ENCODE measurements at places on chromosomes 3 and 15.

DNA sequence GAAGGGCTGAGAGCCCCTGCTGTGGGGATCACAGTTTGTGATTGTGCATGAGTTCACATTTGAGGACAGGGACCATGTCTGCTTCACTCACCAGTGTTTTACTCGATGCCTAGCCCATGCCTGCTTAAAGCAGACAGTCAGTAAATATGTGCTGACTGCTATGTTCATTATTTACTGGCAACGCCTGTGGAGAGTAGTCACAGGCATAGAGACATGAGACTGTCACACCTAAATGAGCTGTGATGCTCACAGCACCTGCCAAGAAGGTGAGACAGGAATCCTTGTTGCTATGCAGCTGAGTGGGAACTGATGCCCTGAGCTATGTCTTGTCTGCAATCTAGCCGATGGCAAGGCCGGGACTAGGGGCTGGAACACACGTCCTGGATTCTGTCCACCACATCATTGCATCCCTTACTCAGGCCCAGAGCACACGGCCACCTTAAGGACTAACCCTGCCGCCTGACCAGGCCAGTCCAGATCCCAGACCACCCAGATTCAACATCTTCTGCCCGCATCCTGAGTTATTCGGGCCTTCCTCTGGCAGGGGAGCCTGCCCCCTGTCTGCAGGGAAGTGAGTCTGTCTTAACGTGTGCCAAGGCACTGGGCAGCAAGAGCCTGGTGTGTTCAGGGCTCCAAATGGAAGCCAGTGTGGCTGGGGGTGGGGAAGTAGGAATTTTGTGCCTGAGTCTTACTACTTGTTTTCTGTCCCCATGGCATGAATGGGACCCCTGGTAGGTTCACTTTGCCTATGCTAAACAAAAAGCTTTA lies 44.8 kb downstream of the FGD5 start:
- no peak for DNase-seq

DNA sequence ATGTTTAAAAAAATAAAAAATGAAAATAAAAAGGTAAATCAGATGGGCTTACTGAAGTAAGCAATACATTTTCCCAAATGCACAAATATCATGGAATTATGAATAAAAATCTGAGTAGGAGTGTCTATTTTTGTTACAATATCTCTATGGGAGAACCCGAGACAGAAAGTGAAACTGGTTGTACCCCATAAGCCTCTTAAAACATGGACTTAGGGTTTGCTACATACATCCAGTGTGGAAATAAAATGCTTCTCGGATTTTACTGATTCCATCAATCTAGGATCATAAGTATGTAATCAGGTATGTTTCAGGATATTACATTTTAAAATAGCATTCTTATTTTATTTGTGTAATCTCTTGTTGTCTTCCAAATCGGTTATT lies 177.8 kb upstream of the CDIN1 start:
- DNase-seq = no peak

- no peak for DNase-seq
Observed at GRCh38 chr15:94297558-94297957, 66.2 kb downstream of the MCTP2 start.

DNA sequence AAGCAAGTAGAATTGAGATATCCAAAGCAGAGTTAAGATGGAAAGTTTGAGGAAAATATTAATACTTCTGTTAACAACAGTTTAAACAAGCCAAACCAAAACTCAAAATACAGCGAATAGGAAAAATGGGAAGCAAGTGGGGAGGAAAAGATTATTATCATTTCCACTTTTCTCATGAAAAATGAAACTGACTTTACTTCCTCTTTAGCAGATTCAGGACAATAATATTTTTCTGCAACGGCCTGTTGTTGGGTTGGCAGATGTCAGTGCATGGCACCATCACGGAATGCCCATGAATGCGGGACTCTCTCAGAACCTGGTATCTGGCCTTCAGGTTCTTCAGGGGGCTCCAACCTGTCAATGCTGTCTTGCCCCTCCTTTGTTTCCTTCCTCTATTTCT lies 11.1 kb downstream of the ANKUB1 start:
- no peak for DNase-seq

GRCh38 chr3:21888656-21889055 lies 137.6 kb upstream of the ZNF385D start:
- DNase-seq = no peak

GRCh38 chr3:187871848-187872247 lies 126.6 kb upstream of the BCL6 start:
- DNase-seq = no peak

- no peak for DNase-seq
Observed at GRCh38 chr15:72334842-72335241, 14.9 kb upstream of the CELF6 start.

GRCh38 chr3:107981471-107982111 lies 109.2 kb downstream of the CD47 start:
- DNase-seq = no peak

DNA sequence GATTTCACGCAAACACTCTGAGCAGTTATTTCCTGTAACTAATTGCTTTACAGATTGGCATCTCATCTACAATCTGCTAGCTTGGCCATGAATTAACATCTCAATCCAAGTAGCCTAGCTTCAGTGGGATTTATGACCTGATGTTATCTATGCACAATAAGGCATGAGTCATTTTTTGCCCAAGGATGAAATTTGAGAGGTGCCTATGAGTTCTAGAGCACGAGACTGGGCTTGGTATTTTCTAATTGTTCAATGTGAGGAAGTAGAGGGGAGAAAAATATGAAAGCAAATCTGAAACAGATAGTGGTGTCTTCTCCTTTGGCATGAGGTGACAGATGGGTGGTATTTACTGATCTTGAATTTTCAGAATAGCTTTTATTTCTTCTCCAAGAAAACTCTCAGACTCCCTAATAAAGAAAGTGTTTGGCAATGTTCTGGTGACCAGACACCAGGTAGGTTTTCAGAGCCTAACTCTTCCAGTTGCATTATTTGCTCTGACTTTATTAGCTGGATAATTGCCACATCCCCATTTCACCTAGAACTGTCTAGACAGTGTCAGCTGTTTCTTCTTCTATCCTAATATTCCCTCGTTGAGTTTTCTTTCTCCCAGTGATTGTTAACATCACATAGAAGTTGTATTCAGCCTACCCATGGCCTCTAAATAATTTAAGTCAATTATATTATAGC lies 301.0 kb upstream of the UMPS start:
- DNase-seq = no peak

- no peak for DNase-seq
Observed at GRCh38 chr3:134143828-134144401, 106.7 kb downstream of the RYK start.

DNA sequence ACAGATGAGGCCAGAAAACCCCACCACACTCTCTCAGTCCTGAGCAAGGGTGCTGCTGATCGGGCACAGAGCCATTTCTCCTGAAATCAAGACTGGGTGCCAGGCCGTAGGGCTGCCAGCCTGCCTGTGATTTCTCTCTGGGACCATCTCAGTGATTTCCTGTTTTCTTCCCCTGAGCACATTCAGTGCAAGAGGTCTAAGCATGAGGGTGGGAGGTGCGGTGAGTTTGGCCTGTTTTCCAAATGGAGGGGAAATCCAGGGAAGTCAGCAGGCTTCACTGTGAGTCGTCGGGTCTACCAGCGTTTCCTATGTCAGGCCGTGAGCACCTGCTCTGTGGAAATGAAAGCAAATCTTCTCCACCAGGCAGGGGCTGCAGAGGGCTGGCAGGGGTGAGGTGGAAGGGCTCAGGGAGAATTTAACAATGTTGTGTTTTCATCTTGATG lies 82.3 kb downstream of the ST6GAL1 start:
- DNase-seq = peak; percentile 56

DNA sequence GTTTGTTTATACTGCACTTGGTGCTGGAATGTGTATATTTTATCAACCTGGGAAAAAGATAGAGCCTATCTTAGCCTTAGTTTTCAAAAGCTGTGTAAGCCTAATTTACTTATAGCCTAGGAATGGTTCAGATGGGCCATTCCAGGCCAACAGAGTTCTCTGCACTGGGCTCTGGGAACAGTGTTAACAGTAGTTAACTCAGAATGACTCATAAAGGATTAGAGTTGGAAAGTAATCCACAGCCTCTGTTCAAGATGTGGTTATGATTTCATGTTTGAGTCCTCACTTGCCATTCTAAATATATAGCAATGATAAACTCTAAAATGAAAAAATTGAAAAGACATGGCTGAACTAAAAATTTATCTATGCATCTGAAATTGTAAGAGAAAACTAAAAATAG lies 22.6 kb upstream of the PEX5L start:
- DNase-seq = no peak

GRCh38 chr15:48548455-48548854 lies 97.1 kb downstream of the FBN1 start:
- no peak for DNase-seq

DNA sequence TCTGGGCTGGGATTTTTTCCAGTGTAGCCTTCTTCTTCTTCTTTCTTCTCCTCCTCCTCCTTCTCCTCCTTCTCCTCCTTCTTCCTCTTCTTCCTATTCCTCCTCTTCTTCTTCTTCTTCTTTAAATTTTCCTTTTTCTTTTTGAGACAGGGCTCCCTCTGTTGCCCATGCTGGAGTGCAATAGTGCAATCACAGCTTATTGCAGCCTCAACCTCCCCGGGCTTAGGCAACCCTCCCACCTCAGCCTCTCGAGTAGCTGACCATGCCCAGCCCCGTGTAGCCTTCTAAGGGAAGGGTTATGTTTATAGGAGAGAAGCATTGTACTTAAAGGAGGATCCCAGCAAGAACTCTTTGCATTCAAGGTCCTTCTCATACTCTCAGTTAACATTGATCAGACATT lies 24.0 kb upstream of the MYO1E start:
- DNase-seq = no peak

DNA sequence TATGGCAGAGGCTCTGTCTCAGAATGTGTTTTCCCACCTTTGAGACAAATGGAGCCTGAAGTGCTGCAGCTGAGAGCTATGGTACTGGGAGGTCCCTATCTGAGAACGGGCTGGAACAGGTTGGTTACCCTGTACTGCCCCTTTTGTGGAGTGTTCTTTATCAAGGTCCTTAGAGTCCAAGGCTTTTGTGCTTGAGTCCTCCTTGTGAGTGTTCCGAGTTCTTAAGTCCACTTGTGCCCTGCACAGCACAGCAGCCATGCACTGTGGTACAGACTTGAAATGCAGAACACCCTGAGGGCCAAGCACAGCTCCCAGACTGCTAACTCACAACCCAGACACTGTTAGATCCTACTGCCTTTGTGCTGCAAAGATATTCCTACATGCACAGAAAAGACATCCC lies 67.8 kb downstream of the ARHGAP31 start:
- DNase-seq = no peak

DNA sequence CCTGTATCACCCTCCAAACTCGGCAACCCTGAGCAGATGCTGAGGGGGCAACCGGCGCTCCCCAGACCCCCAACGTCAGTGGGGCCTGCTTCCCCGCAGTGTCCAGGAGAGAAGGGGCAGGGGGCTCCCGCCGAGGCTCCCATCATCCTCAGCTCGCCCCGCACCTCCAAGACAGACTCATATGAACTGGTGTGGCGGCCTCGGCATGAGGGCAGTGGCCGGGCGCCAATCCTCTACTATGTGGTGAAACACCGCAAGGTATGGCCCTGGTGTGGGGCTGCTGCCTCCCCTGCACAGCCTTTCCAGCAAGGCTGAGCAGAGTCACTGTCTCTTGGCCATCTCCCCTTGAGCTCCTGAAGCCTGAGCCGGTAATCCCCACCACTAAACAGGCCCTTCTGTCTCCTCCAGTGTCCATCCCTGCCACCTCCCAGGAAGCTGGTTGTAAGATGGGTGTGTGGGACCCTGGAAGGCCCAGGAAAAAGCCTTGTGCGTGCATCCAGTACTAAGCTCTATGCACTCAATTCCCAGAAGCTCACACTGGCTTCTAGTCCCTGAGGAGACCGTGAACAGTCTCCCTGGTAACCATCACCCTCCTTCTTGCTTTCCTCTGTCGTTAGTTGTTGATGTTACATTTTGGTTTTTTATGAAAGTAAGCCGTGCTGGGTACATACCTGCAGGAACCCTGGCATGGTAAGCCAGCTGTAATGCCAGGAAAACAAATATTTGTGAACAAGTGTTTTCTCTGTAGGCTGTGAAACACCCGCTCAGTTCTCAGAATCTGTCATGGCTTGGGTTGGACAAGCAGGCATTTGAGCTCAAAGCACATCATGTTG lies 63.3 kb downstream of the BOC start:
- DNase-seq = no peak

GRCh38 chr15:64524778-64525177 lies 64.4 kb downstream of the ZNF609 start:
- no peak for DNase-seq

GRCh38 chr3:57818772-57819171 lies 62.7 kb downstream of the SLMAP start:
- DNase-seq = no peak

DNA sequence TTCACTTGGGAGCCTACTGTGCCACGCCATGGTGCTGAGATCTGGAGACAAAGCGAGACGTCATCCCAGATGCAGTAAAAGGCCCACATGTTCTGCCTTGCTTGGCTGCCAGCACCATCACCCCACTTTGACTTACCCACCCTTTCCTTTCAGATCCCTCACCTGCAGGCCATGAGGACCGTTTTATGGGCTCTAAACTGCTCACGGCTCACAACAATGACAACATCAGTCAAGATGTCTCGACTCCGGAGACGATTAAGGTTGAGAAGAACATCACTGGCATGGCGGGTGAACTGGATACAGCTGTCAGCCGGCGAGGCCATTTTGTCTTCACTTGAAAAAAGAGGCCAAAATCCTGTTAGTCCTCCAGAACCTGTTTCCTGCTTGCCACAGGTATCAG lies 11.9 kb downstream of the BCL6 start:
- DNase-seq = no peak

- DNase-seq = no peak
Observed at GRCh38 chr3:169871129-169871886, 1.6 kb upstream of the LRRC31 start.

DNA sequence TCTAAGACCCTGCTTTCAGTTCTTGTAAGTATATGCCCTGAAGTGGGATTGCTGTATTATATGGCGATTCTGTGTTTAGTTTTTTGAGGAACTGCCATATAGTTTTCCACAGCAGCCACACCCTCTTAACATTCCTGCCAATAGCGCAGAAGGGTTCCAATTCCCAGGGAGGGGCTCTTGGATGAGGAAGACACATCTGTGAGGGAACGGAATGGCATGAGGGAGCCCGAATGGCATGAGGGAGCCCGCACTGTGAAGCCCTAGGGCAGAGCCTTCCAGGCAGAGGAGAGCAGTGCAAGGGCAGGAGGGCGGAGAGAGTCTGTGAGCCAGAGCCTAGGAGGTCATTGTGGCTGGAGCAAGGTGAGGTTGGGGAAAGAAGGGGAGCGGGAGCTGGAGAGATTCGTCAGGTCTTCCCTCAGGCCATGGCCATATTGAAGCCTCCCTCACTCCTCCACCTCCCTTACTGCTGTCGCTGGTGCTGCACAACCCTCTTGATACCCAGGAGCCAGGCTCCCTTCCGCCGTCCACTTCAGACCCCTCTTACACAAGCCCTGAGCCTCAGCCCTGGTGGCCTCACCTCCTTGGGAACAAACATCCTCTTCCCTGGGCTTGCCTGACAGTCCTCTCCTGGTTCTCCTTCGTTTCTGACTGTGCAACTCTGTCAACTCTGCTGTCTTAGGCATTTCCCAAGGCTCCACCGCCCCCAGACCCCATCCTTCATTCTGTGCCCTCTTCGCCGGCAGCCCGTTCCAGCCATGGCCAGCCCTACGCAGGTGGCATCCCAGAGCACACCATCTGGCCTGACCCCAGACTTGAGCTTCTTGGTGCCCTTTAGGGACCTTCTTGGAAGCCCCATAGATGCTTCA lies 51.4 kb downstream of the FGD5 start:
- no peak for DNase-seq

GRCh38 chr15:85753261-85753660 lies 41.5 kb downstream of the KLHL25 start:
- no peak for DNase-seq

GRCh38 chr3:182562274-182562673 lies 231.0 kb upstream of the ATP11B start:
- no peak for DNase-seq

All from stimulated activated naive CD8-positive, alpha-beta T cell treated with anti-CD3 and anti-CD28 coated beads, Interleukin-15, Interleukin-2, amounts not matched to agents 100 U/mL and 50 U/mL, for 24 hours (primary cell).